GM12865 (cell line): ENCODE measurements at places on chromosomes 3 and 15.

DNA sequence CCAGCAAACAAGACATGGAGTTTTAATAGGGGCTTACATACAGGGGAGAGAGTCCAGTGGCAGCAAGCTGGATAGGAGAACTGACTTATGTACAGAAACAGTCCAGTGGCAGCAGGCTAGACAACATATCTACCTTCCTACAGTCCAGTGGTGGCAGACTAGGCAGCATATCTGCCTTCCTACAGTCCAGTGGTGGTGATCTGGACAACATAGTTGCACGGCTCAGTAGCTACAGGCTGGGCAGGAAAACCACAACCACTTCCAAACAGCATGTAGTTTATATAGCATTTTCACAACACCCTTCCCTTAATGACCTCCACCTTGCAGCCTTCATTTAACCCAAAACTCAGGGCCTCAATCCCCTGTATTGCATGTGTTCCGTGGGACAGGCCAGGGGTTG, 181.3 kb upstream of the EIF1B start:
- DNase-seq: no peak

DNA sequence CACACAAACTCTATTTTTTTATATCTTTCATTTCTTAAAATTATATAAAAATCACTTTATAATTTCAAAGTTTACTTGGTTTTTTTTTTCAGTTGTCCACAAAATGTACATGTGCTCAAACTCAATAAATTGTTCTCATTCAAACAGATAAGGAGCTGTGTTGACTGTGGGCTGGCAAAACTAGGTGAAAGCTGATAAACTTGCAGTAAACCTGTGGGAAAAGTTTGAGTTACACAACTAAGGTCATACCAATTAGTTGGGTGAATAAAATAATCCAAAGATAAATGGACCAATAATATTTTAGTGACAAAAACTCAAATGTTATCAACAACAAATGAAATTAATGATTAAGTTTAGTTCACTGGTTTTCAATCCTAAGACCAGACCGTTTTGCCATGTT, 12.6 kb upstream of the UPK1B start:
- DNase-seq: no peak

DNA sequence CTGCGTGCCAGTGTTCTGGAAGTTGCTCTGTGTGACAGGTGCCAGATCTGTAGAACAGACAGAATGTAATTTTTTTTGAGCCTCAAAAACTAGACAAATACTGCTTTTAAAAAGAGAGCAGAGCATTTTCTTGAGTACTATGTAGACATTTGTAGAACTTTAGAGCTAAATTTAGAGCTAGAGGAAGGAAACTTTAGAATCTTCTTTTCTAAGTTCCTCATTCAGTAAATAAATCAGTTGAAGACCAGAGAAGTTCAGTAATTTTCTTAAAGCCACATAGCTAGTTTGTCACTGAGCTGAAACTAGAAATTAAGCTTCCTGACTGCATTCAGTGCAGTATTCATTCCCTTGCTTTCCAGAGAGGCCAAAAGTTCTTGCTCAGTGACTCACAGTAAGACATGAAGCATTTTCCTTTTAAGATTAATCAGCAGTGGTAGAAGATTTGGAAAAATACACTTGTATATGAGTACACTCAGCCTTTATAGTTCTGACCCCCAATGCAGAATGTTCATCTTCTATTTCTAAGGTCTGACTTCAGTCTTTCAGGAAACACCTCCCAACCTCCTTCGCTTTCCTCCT, 83.6 kb upstream of the TSEN2 start:
- DNase-seq: no peak

DNA sequence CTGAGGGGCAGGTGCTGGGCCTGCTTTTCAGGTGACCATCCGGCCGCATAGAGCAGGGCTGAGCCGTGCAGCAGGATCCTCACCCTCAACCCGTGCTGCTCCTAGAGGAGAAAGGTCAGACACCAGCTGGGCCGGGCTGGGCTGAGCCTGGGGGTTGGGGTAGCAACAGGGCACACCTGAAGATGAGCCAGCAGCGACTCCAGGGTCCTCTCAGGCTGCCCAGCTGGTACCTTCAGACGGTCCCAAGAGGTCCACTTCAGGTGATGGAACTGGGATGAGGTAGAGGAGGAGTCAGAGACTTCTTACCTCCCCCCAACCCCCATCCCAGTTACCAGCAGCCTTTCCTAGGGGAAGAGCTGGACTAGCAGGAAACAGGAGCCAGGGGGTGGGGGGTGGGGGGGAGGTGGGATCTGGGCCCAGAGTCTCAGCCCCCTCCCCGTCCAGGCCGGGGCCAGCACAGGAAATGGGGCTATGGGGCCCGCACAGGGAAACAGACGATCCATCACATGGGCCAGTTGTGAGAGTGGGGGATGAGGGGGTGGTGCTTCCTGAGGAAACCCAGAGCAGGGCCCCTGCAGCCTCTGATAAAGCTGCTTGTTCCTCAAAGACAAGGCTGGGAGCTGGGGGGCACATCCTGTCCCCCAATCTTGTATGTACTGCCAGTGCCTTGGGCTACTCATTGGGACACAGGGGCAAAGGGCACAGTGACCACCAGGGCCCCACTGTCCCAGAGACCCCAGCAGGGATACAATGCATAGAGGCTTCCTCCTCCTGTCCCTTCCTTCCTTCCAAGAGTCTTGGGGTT, 3.0 kb downstream of the INKA1 start:
- DNase-seq: peak; percentile 61

DNA sequence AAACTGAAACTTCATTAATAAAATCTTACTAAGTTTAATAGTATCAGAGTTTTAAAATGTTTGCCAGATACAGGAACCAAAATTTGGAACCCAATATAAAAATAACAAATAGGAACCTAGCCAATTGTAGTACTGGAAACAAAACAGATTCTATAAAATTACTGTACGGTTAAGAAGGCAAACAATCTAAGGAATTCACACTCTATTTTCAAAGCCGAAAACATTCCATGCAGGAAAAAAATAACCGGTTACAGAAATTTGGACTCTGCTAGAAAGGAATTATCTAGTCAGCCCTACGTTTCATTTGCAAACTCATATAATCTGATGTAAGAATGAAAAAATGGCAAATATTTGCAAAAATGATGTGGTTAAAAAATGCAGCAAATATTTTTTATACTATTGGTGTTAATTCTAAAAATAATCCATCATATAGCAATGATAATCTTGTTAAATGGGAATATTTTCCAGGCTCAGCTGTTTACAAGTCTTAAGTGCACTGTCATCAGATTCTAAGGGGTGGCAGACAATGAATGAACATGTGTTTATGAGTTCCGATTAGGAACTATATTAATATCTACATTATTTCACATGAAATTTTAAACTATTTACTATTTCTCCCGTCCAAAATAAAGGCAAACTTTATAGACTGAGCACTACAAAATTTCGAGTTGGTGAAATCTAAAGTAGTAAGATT, 58.1 kb downstream of the DCBLD2 start:
- no peak for DNase-seq

DNA sequence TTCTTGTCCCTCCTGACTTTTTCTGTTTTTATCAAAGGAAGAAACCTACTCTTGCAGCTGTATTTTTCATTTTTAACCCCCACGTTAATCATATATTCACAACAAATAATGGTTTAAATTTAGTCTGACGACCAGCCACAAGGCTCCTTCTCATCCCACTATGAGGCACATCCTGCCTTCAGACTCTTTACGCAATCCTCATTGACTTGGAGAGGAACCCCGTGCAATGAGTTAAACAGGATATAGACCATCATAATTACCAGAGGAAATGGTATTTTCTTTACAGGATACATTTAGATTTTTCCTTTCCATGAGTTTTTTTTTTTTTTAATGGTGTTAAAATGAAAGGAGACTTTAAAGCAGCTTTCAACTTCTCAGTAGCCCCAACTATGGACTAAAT, 68.5 kb downstream of the WWTR1 start:
- no peak for DNase-seq

DNA sequence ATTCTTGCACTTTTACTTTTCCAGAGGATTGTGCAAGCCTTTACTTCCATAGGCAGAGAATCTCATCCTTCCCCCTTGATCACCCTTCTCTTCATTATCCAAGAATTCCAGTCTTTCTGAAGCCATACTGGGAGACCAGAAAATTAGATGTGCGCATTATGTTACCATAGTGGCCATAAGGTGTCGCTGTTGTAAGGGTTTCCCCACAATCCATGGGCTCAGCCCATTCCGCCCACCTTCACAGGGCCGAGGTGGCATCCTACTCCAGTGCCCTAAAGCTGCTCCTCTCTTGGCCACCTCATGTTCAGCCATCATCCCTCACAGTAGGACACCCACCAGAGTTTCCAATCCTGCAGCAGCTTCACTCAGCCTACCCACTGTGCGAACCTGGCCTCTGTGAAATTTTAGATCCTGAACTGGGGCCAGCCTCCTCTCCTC, 35.0 kb downstream of the CTSH start:
- DNase-seq: peak; percentile 60
